ENCODE measurements at places on chromosomes 6 and 20.

DNA sequence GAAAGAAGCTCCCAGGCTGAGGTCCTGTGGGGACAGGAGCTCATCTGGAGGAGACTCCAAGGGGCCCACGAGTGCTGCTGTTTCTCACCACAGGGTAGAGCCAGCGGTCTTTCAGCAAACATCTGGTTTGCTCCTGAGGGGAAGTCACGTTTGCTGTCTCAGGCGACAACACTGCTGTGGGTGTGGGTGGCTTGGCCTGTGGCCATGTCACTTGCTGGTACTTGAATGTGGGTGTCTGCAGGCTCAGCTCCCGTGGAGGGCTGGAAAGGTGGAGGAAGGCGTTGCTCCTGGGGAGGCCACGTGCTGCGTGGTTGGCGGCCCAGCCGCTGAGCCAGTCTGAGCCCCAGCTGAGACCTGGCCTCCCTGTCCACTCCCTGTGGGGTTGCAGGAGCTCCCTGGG lies 52.8 kb upstream of the MPC1 start:
- no peak for DNase-seq

DNA sequence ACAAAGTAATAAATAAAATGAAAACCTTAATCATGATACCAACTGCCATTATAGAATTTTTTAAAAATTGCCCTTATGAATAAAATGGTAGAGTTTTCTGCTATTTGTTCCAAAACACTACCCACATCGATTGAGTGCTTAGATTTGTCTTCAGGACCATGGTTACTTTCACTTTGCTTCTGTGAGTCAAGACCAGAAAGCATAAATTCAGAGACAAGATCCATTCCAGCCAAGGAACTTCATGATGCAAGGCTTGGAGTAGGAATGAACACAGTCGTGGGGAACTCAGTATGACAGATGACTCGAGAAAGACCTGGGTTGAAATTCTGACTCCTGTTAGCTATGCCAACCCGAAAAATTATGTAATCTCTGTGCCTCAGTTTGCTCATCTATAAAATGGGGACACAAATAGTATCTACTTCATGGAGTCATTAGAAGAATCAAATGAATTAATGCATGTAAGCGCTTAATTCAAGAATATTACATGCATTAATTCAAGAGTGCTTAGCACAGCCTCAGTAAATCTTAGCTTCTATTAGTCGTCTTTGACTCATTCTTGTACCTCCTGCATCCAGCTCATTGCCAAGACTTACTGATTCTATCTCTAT lies 72.5 kb upstream of the MYLIP start:
- DNase-seq = no peak

DNA sequence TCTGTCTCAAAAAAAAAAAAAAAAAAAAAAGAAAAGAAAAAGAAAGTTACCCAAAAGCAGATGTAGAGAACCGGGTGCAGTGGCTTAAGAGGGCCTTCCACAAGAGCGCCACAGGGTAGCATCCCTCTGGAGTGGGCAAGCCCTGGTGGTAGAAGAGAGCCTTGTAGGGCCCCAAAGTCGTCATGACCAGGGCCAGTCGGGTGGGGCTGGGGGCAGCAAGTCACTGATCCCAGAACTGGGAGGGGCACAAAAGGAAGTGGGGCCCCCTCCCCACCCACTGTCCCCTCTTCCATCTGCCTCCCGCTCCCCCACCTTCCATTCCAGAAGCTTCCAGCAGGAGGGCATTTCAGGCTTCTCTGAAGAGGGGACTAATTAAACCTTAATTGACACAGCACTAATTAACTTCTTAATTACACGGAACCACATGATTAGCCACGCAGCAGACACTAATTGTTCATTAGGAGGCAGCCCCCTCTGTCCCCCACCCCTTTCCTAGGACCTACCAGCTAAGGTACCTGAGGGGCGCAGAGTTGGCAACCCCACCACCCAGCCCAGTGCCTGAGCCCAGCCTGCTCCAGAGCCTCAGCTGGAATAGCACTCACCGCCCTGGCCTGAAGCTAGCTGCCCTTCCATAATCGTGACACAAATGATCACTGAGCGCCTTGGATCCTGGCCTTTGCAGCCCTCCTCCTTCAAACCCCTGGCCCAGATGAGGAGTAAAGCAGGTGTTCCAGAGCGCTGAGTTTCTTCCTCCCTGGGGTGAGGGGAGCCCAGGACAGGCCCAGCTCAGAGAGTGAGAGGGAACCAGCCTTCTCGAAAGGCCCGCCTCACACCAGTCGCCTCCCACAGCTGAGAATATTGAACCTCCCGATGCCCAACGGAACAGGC lies 34.8 kb downstream of the MDFI start:
- no peak for DNase-seq

DNA sequence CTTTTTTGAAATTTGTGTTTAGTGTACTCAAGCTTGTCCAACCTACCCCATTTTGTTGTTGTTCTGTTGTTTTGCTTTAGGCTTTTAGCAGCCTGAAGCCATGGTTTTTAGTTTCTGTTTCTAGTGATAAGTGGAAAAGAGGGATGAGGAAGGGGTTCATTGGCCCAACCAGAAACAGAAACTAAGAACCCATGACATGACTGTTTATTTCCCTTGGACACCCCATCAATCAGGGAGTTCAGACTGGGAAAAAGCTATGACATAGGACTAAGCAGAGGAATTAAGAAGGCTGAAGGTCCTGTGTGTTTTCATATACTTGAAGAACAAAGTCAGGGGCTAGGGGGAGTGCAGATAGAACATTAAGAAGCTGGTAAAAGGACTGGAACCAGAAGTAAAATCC lies 194.5 kb upstream of the THEMIS start:
- no peak for DNase-seq

GRCh38 chr6:69914015-69914485 lies 47.7 kb downstream of the COL19A1 start:
- DNase-seq = no peak

- DNase-seq = no peak
These were observed 1.4 kb downstream of the METTL24 start for GRCh38 chr6:110356778-110357177.

GRCh38 chr6:13762611-13763441 lies 51.2 kb upstream of the RANBP9 start:
- no peak for DNase-seq

GRCh38 chr6:136568129-136568528 lies 17.9 kb upstream of the MAP7 start:
- no peak for DNase-seq

All from renal cortex interstitium (tissue), 15 donors.